Natural killer cell (primary cell): ENCODE measurements at places on chromosomes 13 and 19.

GRCh38 chr19:18596752-18597157 is 8.2 kb downstream of the REX1BD start:
- peaks cover 13% of the 10 kb centered on the region for H3K27me3 ChIP-seq
- H3K4me1 ChIP-seq, result peaks cover 27% of the 10 kb centered on the region
- H3K4me3 ChIP-seq, result no peak overlapping the region
- no peak overlapping the region for H3K27ac ChIP-seq

GRCh38 chr19:49631610-49632192 is 8.2 kb downstream of the RRAS start:
- no peak for DNase-seq
- H3K36me3 ChIP-seq, result peaks cover 8% of the 10 kb centered on the region
- H3K4me1 ChIP-seq, result no peaks in the 10 kb centered on the region
- H3K27ac ChIP-seq, result no peak overlapping the region
- no peak overlapping the region for H3K4me3 ChIP-seq

DNA sequence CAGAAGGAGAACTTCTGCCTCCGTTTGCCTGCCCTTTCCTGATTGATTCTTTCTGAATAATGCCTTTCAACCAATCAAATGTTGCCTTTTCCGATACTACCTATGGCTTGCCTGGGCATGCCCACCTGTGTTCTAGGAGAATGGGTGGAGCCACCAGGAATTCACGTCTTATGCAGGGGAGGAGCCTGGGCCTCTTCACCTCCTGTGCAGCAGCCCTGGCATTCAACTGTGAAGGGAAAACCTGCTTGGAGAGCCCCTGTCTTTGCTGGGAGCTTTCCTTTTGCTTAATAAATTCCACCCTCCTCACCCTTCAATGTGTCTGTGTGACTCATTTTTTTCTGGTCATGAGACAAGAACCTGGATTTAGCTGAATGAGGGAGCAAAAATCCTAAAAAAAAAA is 730.7 kb downstream of the UQCRFS1 start:
- no peak overlapping the region for H3K27ac ChIP-seq
- H3K36me3 ChIP-seq, result no peaks in the 10 kb centered on the region
- DNase-seq, result no peak
- no peaks in the 10 kb centered on the region for H3K27me3 ChIP-seq

GRCh38 chr13:22589880-22590279 is 590.9 kb upstream of the SGCG start:
- H3K36me3 ChIP-seq, result no peaks in the 10 kb centered on the region
- no peaks in the 10 kb centered on the region for H3K4me1 ChIP-seq
- no peak overlapping the region for H3K27ac ChIP-seq
- no peak overlapping the region for H3K4me3 ChIP-seq

GRCh38 chr13:110073982-110074381 is 233.0 kb downstream of the COL4A1 start:
- no peaks in the 10 kb centered on the region for H3K4me1 ChIP-seq
- DNase-seq, result no peak
- H3K36me3 ChIP-seq, result no peaks in the 10 kb centered on the region
- no peak overlapping the region for H3K27ac ChIP-seq

- peaks cover 10% of the 10 kb centered on the region for H3K4me1 ChIP-seq
- no peaks in the 10 kb centered on the region for H3K27me3 ChIP-seq
- no peak overlapping the region for H3K4me3 ChIP-seq
- H3K36me3 ChIP-seq, result no peaks in the 10 kb centered on the region
- DNase-seq, result no peak
Measured at GRCh38 chr19:43674596-43674995, 4.6 kb upstream of the PLAUR start.

GRCh38 chr13:94997126-94997525 is 284.8 kb upstream of the SOX21 start:
- H3K4me3 ChIP-seq, result no peak overlapping the region
- H3K4me1 ChIP-seq, result no peaks in the 10 kb centered on the region
- H3K27ac ChIP-seq, result no peak overlapping the region
- no peaks in the 10 kb centered on the region for H3K36me3 ChIP-seq

DNA sequence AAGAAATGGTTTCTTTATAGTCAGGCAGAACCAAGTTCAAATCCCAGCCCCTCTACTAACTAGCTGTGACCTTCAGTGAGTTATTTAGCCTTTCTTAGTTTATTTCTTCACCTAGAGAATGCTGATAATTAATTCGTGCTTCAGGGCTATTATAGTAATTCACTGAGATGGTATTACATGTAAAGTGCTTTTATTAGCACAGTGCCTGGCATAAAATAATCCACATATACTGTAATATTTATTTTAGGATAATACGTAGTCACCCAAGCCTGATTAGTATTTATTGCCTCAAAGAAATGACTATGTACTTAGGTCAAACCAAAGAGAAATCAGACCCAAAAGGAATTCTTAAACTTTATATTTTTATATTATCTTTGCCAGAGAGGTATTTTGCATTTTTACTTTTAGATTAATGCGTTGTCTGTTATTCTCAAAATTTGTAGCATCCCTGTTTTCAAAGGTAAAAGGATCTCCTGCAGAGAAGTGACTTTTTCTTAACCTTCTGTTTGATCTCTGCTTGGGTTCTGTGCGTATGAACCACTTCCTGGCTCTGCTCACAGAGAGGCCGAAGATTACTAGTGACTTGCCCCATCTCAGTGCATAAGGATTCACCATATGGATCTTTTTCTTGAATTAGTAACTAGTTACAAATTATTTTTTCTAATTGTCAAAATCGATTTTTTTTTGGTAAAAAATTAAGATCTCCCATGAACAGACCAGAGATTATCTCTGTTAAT is 19.7 kb downstream of the UBAC2 start:
- H3K4me3 ChIP-seq, result no peak overlapping the region
- peak; percentile 77 for DNase-seq
- H3K27ac ChIP-seq, result peak overlapping the region; percentile 74

DNA sequence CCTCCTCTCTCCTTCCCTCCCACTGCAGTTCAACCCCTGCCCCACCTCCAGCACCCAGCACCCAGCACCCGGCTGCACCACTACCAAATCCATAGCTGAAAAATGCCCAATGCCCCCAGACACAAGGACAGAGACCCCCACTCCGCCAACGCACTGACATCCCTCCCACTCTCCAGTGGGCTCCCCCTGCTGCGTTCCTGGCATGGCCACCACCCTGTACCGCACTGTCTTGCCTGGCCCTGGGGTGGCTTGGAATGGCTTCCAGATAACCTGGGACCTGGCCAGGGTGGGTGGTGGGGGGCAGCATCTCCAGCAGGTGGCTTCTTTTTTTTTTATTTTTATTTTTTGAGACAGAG is 5.8 kb upstream of the MKNK2 start:
- H3K27me3 ChIP-seq, result no peaks in the 10 kb centered on the region
- peak overlapping the region; percentile 63 for H3K27ac ChIP-seq
- H3K4me1 ChIP-seq, result peaks cover 71% of the 10 kb centered on the region
- no peak overlapping the region for H3K4me3 ChIP-seq
- no peak for DNase-seq

DNA sequence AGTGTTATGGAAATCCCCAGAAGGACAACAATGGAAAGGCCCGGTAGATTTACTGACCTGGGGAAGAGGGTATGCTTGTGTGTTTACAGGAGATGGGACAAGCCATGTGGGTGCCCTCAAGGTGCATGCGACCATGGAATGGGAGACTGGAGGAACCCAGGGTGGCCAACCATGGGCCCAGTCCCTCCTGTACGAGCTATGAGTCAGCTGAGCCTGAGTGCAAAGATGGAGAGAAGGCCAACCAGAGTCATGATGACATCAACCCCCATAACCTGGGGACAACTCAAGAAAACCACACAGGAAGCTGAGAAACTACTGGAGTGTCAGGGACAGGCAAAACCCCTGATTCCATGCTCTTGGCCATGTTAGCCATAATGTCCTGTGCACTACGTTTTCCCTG is 7.8 kb downstream of the ZNF350 start:
- peaks cover 28% of the 10 kb centered on the region for H3K36me3 ChIP-seq
- no peak for DNase-seq
- H3K27me3 ChIP-seq, result no peaks in the 10 kb centered on the region
- H3K4me3 ChIP-seq, result no peak overlapping the region

DNA sequence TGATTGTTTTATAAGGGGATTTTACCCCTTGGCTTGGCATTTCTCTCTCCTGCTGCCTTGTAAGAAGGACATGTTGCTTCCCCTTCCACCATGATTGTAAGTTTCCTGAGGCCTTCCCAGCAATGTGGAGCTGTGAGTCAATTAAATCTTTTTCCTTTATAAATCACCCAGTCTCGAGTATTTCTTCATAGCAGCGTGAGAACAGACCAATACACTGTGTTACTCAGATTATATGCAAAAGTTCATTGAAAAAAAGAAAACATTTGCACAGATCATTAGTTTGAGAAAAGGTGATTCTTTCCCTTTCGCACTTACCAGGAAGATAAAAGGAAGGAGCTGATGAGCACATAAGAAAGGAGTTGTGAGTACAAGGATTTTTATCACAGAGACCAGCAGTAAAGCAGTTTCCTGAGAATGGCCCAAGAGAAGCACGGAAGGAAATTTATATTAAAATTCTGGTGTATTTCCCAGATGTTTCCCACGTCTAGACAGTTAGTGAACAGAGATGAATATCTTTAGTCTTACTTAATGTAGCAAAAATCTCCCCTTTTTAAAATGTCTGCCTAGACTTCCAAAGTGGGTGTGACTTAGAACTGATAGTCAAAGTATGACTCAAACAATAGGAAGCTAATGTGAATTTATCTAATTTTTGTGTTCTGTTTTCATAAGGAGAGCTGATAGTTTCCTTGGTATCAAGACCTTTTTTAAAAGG is 431.8 kb upstream of the SGCG start:
- no peaks in the 10 kb centered on the region for H3K27me3 ChIP-seq
- DNase-seq, result no peak
- H3K27ac ChIP-seq, result no peak overlapping the region
- no peaks in the 10 kb centered on the region for H3K36me3 ChIP-seq
- H3K4me3 ChIP-seq, result no peak overlapping the region
- no peaks in the 10 kb centered on the region for H3K4me1 ChIP-seq

DNA sequence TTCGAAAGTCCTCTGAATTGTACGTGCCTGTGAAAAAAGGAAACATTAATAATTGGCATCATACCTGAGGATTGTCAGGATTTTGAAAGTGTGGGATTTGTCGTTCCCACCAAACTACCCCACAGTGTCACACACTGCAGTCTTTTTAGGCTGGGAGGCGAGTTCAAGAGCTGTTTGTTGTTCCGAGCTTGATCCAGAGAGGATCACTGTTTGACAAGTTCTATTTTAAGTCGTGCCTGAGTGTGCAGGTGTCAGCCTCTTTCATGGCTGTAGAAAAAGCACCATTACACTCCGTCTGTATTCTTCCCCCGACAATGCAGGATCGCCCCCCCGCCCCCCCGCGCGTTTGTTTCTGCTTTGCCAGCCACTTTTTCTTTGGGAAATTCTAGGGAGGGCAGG is 635 bp upstream of the NBEA start:
- no peak overlapping the region for H3K27ac ChIP-seq
- peaks cover 8% of the 10 kb centered on the region for H3K4me1 ChIP-seq
- DNase-seq, result no peak
- peaks cover 22% of the 10 kb centered on the region for H3K27me3 ChIP-seq
- H3K36me3 ChIP-seq, result no peaks in the 10 kb centered on the region
- H3K4me3 ChIP-seq, result no peak overlapping the region

GRCh38 chr19:14320253-14320652 is 61.0 kb upstream of the ADGRE5 start:
- H3K27me3 ChIP-seq, result no peaks in the 10 kb centered on the region
- no peak overlapping the region for H3K4me3 ChIP-seq
- H3K4me1 ChIP-seq, result no peaks in the 10 kb centered on the region
- DNase-seq, result no peak
- H3K27ac ChIP-seq, result no peak overlapping the region
- no peaks in the 10 kb centered on the region for H3K36me3 ChIP-seq

DNA sequence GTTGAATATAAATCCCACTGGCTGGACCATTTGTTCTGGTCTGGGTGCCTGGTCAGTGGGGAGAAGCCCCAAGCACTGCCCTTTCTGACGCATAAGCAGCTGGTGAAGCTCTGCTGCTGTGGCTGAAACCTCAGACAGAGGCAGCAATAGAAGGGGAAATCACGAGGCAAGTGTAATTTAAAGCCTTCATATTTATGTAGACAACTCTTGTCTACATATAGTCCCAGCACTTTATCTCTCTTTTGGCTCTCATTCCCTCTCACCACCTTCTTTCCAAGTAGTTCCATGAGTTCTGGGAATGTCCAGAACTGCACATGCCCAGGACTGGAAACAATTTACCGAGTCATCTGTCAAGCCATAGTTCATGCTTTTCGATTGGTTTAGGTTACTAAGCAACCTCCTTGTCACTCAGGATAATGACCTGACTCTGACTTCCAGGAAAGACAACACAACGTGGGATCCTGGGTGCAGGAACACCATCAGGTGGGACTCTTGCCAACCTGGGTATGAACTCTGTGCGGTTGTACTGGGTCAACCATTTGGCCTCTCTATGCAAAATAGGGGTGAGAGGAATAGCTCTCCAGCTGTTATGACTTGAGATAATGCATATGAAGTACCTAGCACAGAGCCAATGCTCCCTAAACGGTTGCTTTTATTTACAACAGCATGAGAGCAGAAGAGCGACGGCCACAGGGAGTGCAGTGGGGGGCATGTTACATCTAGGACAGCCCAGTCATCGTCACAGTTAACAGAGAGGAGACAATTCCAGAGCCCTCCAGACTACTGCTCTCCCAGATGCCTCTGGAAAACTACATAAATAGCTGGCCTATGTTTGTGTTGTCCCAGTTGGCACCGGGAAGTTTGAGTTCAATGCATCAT is 321.9 kb downstream of the FOXO1 start:
- no peak overlapping the region for H3K27ac ChIP-seq
- H3K36me3 ChIP-seq, result no peaks in the 10 kb centered on the region
- H3K4me3 ChIP-seq, result no peak overlapping the region
- DNase-seq, result no peak
- no peaks in the 10 kb centered on the region for H3K27me3 ChIP-seq

GRCh38 chr13:45393941-45394570 is 24.1 kb downstream of the SLC25A30 start:
- H3K4me1 ChIP-seq, result peaks cover 20% of the 10 kb centered on the region
- DNase-seq, result no peak
- no peaks in the 10 kb centered on the region for H3K27me3 ChIP-seq
- H3K36me3 ChIP-seq, result peaks cover 27% of the 10 kb centered on the region
- no peak overlapping the region for H3K27ac ChIP-seq

- H3K36me3 ChIP-seq, result no peaks in the 10 kb centered on the region
- H3K4me3 ChIP-seq, result no peak overlapping the region
- DNase-seq, result no peak
- H3K4me1 ChIP-seq, result no peaks in the 10 kb centered on the region
Measured at GRCh38 chr13:33145667-33146066, 129.4 kb downstream of the KL start.

GRCh38 chr13:94053986-94054593 is 425.4 kb downstream of the DCT start:
- H3K36me3 ChIP-seq, result no peaks in the 10 kb centered on the region
- H3K27ac ChIP-seq, result no peak overlapping the region
- no peaks in the 10 kb centered on the region for H3K4me1 ChIP-seq
- H3K27me3 ChIP-seq, result no peaks in the 10 kb centered on the region
- DNase-seq, result no peak

GRCh38 chr19:49614096-49614833 is 23.3 kb downstream of the PRR12 start:
- H3K4me1 ChIP-seq, result peaks cover 26% of the 10 kb centered on the region
- peaks cover 51% of the 10 kb centered on the region for H3K36me3 ChIP-seq
- H3K27me3 ChIP-seq, result no peaks in the 10 kb centered on the region
- peak overlapping the region; percentile 73 for H3K27ac ChIP-seq

GRCh38 chr19:3606690-3607289 is at the start of gene TBXA2R:
Gene TBXA2R (minus strand): TSS chr19:3606875. CDS start chr19:3600634, 6,241 bp downstream.
- peak within 1 kb of the TSS; percentile 36 for H3K4me3 ChIP-seq
- H3K27me3 ChIP-seq, result no peaks in the 10 kb centered on the region
- H3K36me3 ChIP-seq, result peaks cover 9% of the 10 kb centered on the region
- DNase-seq, result peak; percentile 54
- peaks cover 52% of the 10 kb centered on the region for H3K4me1 ChIP-seq
- no peak within 1 kb of the TSS for H3K27ac ChIP-seq
